ENCODE measurements at places on chromosomes 7 and 10. TPM values are rescaled to one million over a fixed set of nuclear protein-coding genes. Genes with fewer than 3 reads are reported as not detected.

The SHTN1 gene
- total RNA-seq, result not detected

The ARL3 gene
- total RNA-seq, result 6.2 TPM

The GTF2IRD1 gene
- 1.4 TPM for total RNA-seq

The CLRN3 gene
- not detected for total RNA-seq

DNA sequence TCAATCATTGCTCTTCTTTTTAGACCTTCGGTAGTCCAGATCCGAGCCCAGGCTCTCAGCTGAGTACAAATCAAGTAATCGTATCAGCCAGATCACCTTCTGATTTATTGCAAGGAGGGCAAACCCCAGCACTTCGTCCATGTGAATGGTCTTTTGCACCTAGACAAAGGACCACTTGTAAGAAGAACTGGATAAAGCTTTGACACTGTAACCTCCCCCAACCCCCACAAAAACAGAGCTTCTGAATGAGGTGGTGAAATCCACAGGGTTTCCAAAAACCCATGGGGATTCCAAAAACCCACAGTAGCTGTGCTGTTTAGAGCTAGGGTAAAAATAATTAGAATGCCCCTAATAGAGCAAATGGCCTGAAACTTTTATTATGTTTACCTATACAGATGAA lies 148.8 kb upstream of the ODAD2 start:
- no peaks in the 10 kb centered on the region for H3K27me3 ChIP-seq
- H3K36me3 ChIP-seq, result peaks cover 10% of the 10 kb centered on the region
- peaks cover 4% of the 10 kb centered on the region for H3K4me1 ChIP-seq
- DNase-seq, result no peak
- H3K4me3 ChIP-seq, result no peak overlapping the region

DNA sequence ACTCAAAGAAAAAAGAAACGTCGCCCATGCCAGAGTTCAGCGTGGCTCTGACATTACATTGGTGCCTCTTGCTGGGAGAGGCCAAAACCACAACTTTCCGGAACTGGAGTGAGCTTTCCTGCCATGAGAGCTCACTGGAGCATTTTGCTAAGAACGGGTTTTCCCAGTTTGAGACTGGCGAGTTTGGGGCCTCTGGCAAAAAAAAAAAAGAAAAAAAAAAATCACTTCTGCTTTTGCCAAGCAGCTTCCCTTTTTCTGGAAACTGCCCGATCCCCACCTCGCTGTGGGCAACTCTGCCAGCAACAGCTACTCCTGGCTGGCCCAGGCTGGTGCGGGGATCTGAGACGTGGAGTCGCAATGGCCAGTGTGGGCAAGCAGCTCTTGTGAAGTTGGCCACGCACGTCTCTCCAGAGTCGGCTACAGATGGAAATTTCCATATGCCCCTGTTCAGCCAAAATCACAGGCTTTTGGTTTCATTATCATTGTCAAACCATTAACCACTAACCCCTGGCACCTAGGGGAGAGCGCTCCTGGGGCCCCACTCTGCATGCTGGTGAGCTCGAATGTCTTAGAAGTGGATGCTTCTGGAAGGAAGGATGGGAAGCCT lies 25.7 kb downstream of the PRKAG2 start:
- peak overlapping the region; percentile 56 for H3K27ac ChIP-seq
- H3K4me3 ChIP-seq, result peak overlapping the region; percentile 60
- no peaks in the 10 kb centered on the region for H3K36me3 ChIP-seq
- no peaks in the 10 kb centered on the region for H3K27me3 ChIP-seq
- DNase-seq, result peak; percentile 67

DNA sequence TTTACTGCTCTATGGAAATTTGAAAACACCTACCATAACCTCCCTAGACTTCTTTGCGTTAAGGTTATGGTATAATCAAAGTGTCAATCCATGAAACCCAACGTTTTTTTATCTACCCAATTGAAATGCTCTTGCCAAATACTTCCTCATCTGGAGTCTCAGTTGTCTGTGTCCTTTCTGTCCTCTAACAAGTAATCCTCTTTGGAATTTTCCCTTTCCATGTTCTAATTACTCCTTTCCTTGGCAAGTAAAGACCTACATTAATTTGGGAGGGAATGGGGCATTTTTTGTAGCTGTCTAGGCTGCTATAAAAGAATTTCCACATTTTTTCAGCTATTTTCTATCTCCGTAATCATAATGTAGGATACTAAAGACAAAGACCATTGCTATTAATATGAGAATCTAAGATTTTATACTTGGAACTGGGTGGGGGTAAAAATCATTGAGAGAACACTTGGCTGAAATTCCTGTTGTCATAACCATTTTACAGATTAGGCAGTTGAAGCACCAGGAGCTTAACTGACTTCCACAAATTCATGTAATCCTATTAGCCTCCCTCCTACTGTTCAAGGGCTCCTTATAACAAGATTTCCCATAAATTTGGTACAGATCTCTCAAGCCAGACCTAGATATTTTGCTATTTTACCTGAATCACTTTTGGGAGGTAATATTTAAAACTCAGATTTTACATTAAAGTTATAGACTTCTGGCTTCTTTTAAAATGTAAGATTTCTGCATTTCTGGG lies 1307.6 kb downstream of the XPNPEP1 start:
- H3K27ac ChIP-seq, result no peak overlapping the region
- H3K4me1 ChIP-seq, result no peaks in the 10 kb centered on the region
- H3K36me3 ChIP-seq, result no peaks in the 10 kb centered on the region
- DNase-seq, result no peak
- no peak overlapping the region for H3K4me3 ChIP-seq
- no peaks in the 10 kb centered on the region for H3K27me3 ChIP-seq

GRCh38 chr10:119608316-119609155 lies 11.8 kb upstream of the TIAL1 start:
- DNase-seq, result peak; percentile 36
- no peaks in the 10 kb centered on the region for H3K4me1 ChIP-seq
- H3K36me3 ChIP-seq, result no peaks in the 10 kb centered on the region
- H3K27me3 ChIP-seq, result peaks cover 1% of the 10 kb centered on the region

- no peaks in the 10 kb centered on the region for H3K36me3 ChIP-seq
- no peak overlapping the region for H3K4me3 ChIP-seq
- DNase-seq, result no peak
- peaks cover 3% of the 10 kb centered on the region for H3K4me1 ChIP-seq
- no peak overlapping the region for H3K27ac ChIP-seq
- H3K27me3 ChIP-seq, result peaks cover 7% of the 10 kb centered on the region
These were observed 10.5 kb upstream of the COMMD3 start for GRCh38 chr10:22305721-22306120.

GRCh38 chr7:47355684-47356083 lies 226.2 kb downstream of the TNS3 start:
- H3K27ac ChIP-seq, result no peak overlapping the region
- no peak for DNase-seq
- H3K27me3 ChIP-seq, result no peaks in the 10 kb centered on the region
- no peaks in the 10 kb centered on the region for H3K36me3 ChIP-seq

DNA sequence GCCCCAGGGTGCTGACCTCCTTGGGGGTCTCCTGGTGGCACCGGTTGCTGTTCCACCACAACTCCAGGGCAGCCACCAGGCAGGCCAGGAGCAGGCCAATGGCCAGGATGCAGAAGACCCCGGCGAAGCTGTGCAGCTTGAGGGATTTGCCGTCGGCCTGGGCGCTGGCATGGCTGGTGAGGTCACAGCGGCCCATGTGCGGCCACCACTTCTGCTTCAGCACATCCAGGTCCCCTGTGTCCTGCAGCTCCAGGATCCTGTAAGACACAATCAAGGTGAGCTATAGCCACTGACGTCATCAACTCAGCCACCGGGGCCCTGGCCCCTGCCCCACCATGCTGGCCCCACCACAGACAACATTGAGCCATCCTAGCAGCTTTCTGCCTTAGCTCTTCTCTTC lies 753.2 kb downstream of the GRID1 start:
- H3K36me3 ChIP-seq, result no peaks in the 10 kb centered on the region
- no peaks in the 10 kb centered on the region for H3K27me3 ChIP-seq
- no peak for DNase-seq
- no peak overlapping the region for H3K27ac ChIP-seq
- H3K4me1 ChIP-seq, result peaks cover 33% of the 10 kb centered on the region

- peaks cover 27% of the 10 kb centered on the region for H3K4me1 ChIP-seq
- H3K27me3 ChIP-seq, result no peaks in the 10 kb centered on the region
- no peak overlapping the region for H3K27ac ChIP-seq
- H3K36me3 ChIP-seq, result peaks cover 26% of the 10 kb centered on the region
- no peak for DNase-seq
These were observed 32.3 kb downstream of the RAB18 start for GRCh38 chr10:27536437-27536836.

GRCh38 chr10:58826694-58827093 lies 314.0 kb downstream of the BICC1 start:
- no peaks in the 10 kb centered on the region for H3K27me3 ChIP-seq
- no peaks in the 10 kb centered on the region for H3K4me1 ChIP-seq
- H3K4me3 ChIP-seq, result no peak overlapping the region

- H3K36me3 ChIP-seq, result no peaks in the 10 kb centered on the region
- H3K4me1 ChIP-seq, result peaks cover under 1% of the 10 kb centered on the region
- no peak for DNase-seq
- no peak overlapping the region for H3K4me3 ChIP-seq
These were observed 5.3 kb downstream of the PTF1A start for GRCh38 chr10:23197416-23197861.

GRCh38 chr10:6200440-6200733 lies 2.3 kb upstream of the PFKFB3 start:
- H3K4me3 ChIP-seq, result peak overlapping the region; percentile 84
- peak overlapping the region; percentile 85 for H3K27ac ChIP-seq
- no peaks in the 10 kb centered on the region for H3K27me3 ChIP-seq
- DNase-seq, result peak; percentile 36
- peaks cover 42% of the 10 kb centered on the region for H3K4me1 ChIP-seq
- H3K36me3 ChIP-seq, result peaks cover 19% of the 10 kb centered on the region

DNA sequence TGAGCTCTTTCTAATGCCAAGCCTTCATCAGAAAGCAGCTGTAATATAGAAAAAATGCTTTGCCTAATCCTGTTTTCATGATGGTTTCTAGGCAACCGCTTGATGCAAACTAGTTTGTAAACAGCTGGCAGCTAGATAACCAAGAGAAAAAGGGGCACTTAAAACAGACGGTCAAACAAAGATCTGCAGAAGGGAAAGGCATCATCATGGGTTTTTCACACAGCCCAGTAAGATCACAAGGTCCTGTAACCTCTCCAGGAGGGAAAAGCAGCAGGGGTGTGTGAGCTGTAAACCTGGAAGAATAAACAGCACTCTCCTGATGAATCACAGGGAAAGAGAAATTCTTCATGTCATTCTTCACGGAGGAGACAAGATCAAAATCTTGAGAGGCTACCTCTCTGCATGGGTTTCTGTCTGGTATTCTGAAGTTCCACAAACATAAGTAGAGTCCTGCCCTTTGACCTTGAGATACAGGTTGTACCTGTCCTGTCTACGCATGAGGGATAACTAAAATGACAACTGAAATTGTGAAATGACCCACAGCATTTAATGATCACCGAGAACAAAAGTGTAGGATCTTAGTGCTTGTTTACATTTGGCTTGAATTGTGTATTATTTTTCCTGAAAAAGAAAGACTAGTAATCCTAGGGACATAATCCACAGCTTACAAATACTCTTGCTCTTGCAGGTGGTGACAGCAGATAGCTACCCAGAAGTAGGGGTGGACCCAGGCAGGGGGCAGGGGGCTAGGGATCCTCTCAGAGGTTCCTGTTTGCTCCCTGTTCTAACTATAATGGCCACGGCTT lies 48.0 kb downstream of the CREB3L2 start:
- H3K27me3 ChIP-seq, result no peaks in the 10 kb centered on the region
- H3K27ac ChIP-seq, result no peak overlapping the region
- no peak for DNase-seq
- H3K36me3 ChIP-seq, result peaks cover 10% of the 10 kb centered on the region
- peaks cover 9% of the 10 kb centered on the region for H3K4me1 ChIP-seq

- H3K4me3 ChIP-seq, result no peak overlapping the region
- peaks cover 9% of the 10 kb centered on the region for H3K36me3 ChIP-seq
- no peak overlapping the region for H3K27ac ChIP-seq
- no peak for DNase-seq
These were observed 8.3 kb downstream of the NOD1 start for GRCh38 chr7:30470163-30470770.

GRCh38 chr10:6221971-6222751 lies 19.4 kb downstream of the PFKFB3 start:
- no peak overlapping the region for H3K4me3 ChIP-seq
- H3K4me1 ChIP-seq, result no peaks in the 10 kb centered on the region
- no peak for DNase-seq

- no peak overlapping the region for H3K4me3 ChIP-seq
- no peaks in the 10 kb centered on the region for H3K36me3 ChIP-seq
- DNase-seq, result peak; percentile 78
- peaks cover 11% of the 10 kb centered on the region for H3K27me3 ChIP-seq
- H3K4me1 ChIP-seq, result peaks cover 3% of the 10 kb centered on the region
These were observed 41.4 kb upstream of the MAP3K8 start for GRCh38 chr10:30392564-30392990.

- no peaks in the 10 kb centered on the region for H3K36me3 ChIP-seq
- H3K4me1 ChIP-seq, result peaks cover 10% of the 10 kb centered on the region
- no peak overlapping the region for H3K27ac ChIP-seq
- H3K4me3 ChIP-seq, result no peak overlapping the region
- H3K27me3 ChIP-seq, result peaks cover 1% of the 10 kb centered on the region
These were observed 224.6 kb upstream of the NRP1 start for GRCh38 chr10:33559105-33559504.

DNA sequence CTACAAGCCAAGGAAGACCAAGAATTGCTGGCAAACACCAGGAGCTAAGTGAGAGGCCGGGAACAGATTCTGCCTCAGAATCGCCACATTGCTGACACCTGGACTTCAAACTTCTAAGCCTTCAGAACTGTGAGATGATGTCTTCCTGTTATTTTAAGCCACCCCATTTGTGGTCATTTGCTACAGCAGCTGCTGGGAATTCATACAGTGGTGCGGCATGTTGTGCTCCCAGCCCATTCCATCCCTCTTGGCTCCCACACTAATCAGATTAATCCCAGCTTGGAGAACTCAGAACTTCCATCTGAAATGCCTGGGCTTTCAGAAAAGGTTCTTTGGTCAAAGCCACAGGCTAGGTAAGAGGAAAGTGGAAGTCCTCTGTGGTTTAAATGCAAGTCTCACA lies 24.9 kb downstream of the TCAF1 start:
- DNase-seq, result no peak
- peaks cover 3% of the 10 kb centered on the region for H3K36me3 ChIP-seq
- peaks cover under 1% of the 10 kb centered on the region for H3K27me3 ChIP-seq
- peaks cover 2% of the 10 kb centered on the region for H3K4me1 ChIP-seq
- no peak overlapping the region for H3K27ac ChIP-seq

DNA sequence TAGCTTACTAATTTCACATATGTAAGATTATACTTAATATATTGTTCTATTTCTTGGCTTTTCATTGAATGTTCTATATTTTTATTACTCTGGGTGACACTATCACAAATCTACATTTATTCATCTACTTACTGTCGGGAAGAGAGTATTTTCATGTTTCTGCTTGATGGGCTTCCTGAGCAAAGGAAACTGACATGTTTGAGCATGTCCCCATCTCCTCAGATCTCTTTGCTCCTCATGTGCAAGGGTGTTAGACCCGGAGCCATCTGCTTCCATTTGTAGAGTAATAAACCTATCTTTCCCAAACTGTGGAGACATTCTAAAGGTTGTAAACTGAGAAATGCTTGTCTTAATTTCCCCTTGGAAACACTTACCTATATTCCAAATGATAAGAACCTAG lies 103.5 kb downstream of the LSMEM1 start:
- H3K4me3 ChIP-seq, result no peak overlapping the region
- H3K27me3 ChIP-seq, result peaks cover 11% of the 10 kb centered on the region
- H3K27ac ChIP-seq, result no peak overlapping the region
- DNase-seq, result no peak
- H3K4me1 ChIP-seq, result no peaks in the 10 kb centered on the region
